ENCODE measurements at places on chromosomes 7 and 10.

- DNase-seq: peak; percentile 97
Observed at GRCh38 chr7:151550656-151551286, 31.1 kb upstream of the RHEB start.

DNA sequence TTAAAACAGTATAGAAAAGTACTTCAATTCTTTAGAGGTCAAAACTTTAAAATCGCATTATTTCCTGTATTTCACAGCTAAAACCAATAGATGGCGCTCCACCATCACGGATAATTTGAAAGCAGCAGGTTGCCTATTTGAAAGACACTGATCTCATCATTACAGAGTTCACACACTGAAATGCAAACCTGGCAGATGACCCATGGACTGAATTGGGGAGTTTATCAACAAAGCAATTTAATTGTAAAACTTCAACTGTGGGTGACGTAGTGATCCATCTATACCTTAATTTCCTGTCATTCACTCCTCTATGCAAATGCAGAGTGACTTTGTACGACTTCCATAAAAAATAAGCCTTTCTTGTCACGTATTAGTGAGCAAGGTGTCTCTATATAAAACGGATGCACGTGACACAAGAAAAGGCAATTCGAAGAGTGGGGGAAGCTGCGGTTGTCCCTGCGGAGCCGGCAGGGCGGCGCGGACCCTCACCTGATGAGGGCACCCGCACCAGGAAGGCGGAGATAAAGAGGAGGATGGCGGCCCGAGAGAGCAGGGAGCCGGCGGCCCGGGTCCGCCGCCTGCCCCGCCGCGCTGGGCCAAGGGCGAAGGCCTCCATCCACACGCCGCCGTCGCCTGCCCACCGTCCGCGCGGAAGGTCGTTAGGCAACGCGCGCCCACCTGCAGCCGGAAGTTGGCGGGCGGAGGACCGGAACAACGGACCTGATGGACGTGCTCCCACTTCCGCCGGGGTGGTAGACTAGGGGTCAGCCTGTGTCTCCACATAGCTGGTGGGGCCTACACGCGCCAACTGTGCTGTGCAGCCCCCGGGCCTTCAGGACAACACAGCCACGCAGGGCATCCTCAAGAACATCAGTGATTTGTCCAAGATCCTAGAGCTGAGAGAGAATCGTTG lies at the start of gene ZPBP:
ZPBP (minus strand) TSS at position 668 of the 913 bp plus-strand sequence; CDS start at position 616, 52 bp downstream.
- DNase-seq: peak; percentile 52

DNA sequence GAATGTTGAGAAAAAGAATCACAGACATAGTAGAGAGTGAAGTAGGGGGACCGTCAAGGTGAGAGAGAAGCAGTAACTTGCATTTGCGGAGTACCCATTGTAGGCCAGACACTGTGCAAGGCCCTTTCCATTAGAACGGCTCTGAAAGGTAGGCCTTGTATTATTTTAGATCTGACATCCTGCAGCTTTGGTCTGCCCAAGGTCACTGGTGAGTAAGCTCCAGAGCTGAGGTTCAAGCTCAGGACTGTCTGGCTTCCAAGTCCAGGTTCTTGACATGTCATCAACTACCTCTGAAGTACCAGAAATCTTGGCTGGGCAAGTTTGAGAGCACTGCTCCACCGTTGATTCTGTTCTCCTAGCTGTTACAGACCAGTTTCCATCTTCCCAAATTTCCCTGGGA lies 13.2 kb upstream of the EVX1 start:
- no peak for DNase-seq

GRCh38 chr10:28130267-28130666 lies 131.4 kb upstream of the ODAD2 start:
- peak; percentile 63 for DNase-seq

GRCh38 chr10:69103784-69104183 lies 15.9 kb downstream of the SRGN start:
- no peak for DNase-seq

GRCh38 chr10:76302481-76302880 lies 871.1 kb downstream of the LRMDA start:
- no peak for DNase-seq

DNA sequence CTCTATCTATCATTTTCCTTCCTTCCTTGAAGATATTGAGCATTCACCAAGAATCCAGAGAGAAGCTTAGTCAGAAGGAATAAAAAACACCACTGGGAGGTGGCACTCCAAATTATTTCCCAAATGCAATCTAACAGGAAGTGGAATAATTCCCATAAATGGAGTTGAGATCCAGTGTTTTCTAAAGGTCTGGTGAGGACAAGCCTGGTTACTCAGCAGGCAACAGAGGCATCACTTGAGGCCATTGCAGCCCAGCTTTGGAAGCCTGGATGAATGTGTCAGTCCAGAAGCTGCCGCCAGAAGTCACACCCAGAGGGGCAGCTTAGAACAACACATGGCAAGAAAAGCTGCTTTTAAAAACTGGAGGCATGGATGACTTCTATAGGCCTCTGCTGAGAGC lies 288.9 kb upstream of the KLF6 start:
- peak; percentile 87 for DNase-seq

DNA sequence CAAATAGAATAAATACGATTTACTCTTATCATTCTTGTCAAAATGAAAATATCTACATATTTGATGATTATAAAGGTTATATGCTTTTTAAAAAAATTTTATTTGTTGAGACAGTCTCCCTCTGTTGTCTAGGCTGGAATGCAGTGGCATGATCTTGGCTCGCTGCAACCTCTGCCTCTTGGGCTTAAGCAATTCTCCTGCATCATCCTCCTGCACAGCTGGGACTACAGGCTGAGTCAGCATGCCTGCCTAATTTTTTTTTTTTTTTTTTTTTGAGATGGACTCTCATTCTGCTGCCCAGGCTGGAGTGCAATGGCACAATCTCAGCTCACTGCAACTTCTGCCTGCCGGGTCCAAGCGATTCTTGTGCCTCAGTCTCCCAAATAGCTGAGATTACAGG lies 48.9 kb downstream of the PUS7 start:
- peak; percentile 72 for DNase-seq

GRCh38 chr10:112524641-112525040 lies 77.6 kb downstream of the VTI1A start:
- DNase-seq: no peak

DNA sequence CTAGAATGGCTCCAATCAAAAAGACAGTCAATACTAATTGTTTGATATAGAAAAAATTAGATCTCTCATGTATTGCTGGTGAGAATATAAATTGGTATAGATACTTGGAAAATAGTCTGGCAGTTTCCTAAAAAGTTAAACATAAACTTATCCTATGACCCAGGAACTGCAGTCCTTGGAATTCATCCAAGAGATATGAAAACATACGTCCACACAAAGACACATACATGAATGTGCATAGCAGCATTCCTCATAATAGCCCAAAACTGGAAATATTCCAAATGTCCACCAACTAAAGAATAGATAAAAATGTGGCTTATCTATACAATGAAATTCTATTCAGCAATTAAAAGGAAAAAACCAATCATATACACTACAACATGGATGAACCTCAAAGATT lies 128.4 kb downstream of the ZFAND4 start:
- DNase-seq: no peak

DNA sequence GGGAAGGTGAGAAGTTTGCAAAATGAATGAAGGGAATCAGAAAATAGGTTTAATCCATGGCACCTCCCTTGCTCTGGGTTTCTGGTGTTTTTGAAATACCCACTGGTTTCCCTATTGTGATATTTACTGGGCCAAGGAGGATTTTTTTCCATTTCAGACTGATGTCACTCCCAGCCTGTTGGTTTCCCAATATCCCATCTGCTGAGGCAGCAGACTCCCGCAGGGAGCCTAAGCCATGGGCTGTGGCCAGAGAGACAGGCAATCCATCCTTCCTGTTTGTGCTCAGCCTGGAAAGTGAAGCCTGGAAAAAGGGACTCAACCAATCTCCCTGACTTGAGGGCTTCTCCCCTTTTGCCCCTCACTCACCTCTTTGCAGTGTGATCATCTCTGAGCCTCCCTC lies 22.8 kb downstream of the FAM107B start:
- no peak for DNase-seq

DNA sequence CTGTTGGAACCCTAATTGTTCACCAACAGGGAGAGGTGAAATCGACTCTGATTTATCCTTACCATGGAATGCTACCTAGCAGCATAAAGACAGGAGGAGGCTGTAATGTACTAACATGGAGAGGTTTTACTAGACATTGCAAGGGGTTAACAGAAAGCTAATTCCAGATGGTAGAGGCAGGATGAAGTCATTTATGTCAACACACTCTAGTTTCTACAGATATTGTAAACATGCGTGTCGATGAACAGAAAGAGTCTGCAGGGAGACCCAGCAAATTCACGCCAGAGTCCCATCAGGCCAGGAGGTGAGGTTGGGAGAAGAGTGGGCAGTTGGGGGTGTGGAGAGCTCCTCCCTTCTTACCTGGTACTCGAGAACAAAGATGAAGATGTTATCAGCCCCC lies 7.0 kb downstream of the NPC1L1 start:
- DNase-seq: no peak

- peak; percentile 98 for DNase-seq
Observed at GRCh38 chr10:69045441-69046300, 42.2 kb upstream of the SRGN start.

GRCh38 chr7:30642789-30643188 lies 39.5 kb downstream of the CRHR2 start:
- no peak for DNase-seq

GRCh38 chr10:61871487-61871886 lies 30.0 kb upstream of the ARID5B start:
- DNase-seq: no peak

GRCh38 chr7:55474944-55475854 lies 97.1 kb downstream of the VOPP1 start:
- no peak for DNase-seq

DNA sequence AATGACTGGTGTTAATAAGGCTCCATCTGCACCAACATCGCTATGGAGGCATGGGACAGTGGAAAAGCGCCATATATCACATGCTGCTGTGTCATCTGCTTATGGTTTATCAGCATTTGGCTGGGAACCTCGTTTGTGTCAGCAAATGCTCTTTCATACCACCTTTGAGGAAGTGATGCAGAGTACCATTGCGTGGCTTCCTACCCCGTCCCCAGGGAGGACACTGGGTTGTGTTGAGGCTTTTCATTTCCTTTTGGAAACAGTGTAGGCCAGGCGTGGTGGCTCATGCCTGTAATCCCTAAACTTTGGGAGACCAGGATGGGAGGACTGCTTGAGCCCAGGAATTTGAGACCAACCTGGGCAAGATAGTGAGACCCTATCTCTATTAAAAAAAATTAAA lies 6.8 kb downstream of the TACR2 start:
- no peak for DNase-seq

DNA sequence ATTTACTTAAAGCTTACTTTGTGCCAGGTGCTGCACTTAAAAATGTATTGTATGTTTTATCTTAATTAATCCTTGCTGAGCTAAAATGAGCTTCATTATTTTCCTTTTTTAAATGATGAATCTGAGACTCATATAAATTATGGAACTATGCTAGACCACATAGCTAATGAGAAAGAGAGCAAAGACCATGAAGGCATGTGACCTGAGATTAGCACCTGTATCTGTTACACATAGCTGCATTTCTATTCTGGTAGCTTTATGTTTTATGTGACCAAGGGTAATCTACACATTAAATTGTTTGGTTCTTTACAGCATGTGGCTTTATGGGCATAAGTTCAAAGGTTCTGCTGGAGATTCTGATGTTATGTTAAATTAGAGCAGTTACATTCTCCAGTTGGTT lies 839.1 kb upstream of the SORCS1 start:
- DNase-seq: no peak

DNA sequence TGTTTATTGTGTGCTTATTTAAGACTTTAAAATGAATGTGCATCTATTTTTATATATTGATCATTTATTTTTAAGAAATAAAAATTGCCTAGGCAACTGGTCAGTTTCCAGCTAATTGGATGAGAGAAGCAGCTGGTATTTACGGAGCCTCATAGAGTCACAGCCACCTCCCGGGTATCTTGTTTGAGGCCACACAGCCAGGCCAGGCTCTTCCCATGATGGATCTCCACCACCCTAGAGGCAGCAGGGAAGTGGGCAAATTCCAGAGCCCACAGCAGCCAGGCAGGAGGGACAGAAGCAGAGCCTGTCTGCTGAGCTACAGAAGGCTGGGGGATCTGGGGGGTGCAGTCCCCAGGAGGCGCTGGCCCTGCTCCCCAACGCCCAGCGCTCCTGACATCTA lies 61.6 kb downstream of the CLEC2L start:
- no peak for DNase-seq

DNA sequence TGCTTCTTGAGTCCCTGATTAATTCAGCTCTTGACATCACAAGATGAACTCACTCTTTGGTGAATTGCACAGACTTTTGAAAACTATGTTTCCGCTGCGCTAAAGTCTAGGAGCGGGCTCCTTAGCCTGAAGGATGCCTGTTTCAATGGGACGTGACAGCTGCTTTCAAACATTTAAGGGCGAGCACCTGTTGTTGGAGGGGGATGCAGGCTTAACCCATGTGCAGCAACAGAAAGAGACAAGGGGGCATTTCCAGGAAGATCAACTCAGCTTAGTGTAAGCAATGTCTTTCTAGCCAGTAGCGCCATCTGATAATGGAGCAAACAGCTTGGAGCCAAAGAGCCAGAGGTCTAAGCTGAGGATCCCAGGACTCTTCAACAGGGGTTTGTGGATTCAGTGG lies 8.4 kb upstream of the PFKFB3 start:
- DNase-seq: no peak

DNA sequence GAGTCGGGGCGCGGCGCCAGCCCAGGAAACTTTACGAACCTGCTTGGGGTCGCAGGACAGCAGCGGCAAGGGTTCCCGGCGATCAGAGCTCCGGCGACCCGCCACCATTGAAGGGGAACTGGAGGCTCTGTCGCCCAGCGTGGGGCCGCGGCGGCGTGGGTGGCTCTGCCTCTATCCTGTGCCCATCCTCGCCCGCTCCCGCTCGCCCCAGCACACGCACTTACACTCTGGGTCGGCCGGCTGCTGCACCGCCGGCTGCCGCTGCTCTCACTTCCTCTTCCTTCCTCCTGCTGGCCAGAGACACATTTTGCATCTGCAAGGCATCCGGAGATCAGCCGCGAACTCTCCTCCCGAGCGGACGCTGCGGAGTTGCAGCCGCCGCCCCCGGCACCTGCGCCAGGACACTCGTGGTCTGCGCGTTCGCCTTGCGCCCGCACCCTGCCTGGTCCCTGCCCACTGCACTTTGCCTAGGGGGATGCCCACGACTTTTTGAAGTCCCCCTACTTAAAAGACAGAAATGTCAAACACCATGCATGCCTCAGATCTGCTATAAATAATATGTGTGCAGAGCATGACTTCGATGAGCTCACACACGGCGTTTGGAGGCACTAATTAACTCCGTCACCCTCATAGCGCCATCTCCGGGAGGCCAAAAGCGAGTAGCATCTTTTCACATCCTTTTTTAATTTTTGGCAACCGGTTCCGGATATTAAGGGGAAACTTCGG lies at the start of gene ELMO1:
ELMO1 (minus strand) TSS at position 229 of the 726 bp plus-strand sequence. CDS start 106,174 bp downstream, outside the sequence.
- peak; percentile 32 for DNase-seq

- no peak for DNase-seq
Observed at GRCh38 chr7:140877249-140877524, 47.5 kb downstream of the BRAF start.

- DNase-seq: peak; percentile 18
Observed at GRCh38 chr10:21496343-21497176, 28.9 kb downstream of the SKIDA1 start.

GRCh38 chr10:88163572-88163971 lies 300.1 kb downstream of the PTEN start:
- DNase-seq: no peak

Data from bronchial epithelial cell (primary cell).